ENCODE measurements at places on chromosomes 6 and 20. TPM values are rescaled to one million over a fixed set of nuclear protein-coding genes. Genes with fewer than 3 reads are reported as not detected.

DNA sequence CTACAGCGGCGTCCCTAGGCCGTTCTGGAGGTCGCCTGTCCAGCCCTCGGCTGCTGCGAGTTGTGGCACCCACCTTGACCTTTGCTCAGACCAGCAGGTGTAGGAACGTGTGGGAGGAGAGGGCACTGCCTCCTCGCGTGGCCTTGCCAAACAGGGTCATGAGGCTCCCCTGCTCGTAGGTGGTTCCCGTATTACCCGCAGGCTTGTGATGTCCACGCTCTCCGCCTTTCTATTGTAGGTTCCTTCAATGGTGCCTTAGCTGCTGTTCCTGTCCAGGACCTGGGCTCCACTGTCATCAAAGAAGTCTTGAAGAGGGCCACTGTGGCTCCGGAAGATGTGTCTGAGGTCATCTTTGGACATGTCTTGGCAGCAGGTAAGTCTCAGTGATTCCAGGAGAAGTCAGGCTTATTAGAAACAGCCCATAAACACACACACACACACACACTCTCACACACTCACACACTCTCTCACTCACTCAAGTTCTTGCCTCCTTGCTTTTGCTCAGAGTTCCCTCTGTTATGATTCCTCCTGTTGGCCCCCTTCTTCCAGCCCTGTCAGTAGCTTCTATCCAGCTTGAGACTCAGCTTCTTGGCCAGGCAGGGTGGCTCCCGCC is 942 bp downstream of the ACAT2 start:
- ATAC-seq, result peak; percentile 7

The TULP4 gene
- 35.6 TPM for total RNA-seq

GRCh38 chr6:44024574-44025219 is 102.6 kb downstream of the MRPL14 start:
- ATAC-seq, result no peak

The ZNF512B gene
- total RNA-seq, result 13.9 TPM

GRCh38 chr6:132234356-132234755 is 166.9 kb downstream of the MOXD1 start:
- no peak for ATAC-seq

The GRIK2 gene
- total RNA-seq, result 0.44 TPM

The OR2J3 gene
- total RNA-seq, result not detected

DNA sequence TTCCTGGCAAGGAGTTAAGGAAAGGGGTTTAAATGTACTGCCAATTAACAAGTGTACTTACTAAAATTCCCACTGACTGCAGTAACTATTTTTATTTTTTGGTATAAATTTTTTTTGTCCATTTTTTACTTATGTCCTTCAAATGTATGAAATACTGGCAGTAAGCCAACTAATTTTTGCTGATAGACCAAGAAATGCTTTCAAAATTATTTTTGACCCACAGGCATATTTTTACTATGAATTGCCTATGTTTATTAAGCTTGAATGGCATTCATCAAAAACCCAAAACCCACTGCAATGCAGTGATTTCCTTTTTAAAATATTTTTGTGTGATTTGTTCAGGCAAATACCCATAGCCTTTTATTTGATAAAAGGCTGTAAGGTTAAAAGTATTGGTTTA is 560.1 kb downstream of the UTRN start:
- no peak for ATAC-seq

GRCh38 chr6:154606457-154606856 is 96.0 kb upstream of the CNKSR3 start:
- peak; percentile 64 for ATAC-seq

GRCh38 chr20:48771542-48771941 is 56.3 kb downstream of the PREX1 start:
- no peak for ATAC-seq

The SLC17A3 gene
- total RNA-seq, result not detected

The CDSN gene
- 0.08 TPM for total RNA-seq
